Stimulated activated effector memory CD8-positive, alpha-beta T cell treated with anti-CD3 and anti-CD28 coated beads, Interleukin-12 subunit alpha, Interleukin-12 subunit beta, amount 100 ng/mL, for 72 hours (primary cell): ENCODE measurements at places on chromosomes 2 and 18.

DNA sequence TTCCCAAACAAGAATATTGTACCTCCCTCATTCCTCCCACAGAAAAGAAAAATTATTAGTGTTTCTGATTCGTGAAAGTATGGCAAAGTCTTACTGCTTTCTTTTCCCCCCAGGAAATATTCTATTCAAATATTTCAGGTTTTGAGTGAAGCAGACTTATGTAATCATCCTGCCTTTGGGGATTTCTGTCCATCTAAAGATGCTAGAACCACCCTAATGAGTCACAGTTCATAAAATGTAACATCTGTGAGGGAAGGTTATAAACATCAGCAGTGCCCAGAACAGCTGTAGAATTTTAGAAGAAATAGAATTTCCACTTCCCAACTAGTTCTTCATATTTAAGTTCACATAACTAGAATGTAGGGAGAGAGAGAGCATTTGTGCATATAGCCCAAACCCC lies 39.0 kb downstream of the EEF1B2 start:
- DNase-seq: no peak

GRCh38 chr2:132037527-132038178 lies 124.1 kb downstream of the ANKRD30BL start:
- DNase-seq: no peak

DNA sequence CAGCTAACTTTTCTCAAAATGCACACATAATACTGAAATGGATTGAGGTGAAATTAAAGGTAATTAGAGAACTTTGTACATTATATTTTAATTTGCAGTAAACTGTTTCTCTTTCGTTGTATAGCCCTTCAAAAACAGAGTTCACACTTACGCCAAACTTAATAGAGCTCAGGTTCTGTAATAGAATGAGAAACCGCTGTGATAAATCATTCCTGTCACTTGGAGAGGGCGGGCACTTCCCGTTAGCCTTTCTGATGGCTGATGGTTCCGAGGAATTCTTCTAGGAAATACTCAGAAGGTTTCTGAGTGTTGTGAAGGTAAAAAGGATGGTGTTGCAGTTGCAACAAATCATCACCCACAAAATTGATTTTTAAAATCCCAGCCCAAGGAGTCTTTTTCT lies 155.8 kb upstream of the ALKAL2 start:
- no peak for DNase-seq

DNA sequence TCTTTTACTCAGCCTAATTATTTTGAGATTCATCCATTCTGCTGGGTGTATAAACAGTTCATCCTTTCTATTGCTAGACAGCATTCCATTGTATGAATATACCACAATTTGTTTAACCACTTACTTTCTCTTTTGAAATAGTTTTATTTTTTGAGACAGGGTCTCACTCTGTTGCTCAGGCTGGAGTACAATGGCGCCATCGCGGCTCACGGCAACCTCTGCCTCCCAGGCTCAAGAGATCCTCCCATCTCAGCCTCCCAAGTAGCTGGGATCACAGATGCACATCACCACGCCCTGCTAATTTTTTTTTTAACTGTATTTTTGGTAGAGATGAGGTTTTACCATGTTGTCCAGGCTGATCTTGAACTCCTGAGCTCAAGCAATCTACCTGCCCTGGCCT lies 54.5 kb downstream of the USP37 start:
- DNase-seq: no peak

GRCh38 chr18:57581301-57581934 lies 5.1 kb downstream of the FECH start:
- DNase-seq: no peak

DNA sequence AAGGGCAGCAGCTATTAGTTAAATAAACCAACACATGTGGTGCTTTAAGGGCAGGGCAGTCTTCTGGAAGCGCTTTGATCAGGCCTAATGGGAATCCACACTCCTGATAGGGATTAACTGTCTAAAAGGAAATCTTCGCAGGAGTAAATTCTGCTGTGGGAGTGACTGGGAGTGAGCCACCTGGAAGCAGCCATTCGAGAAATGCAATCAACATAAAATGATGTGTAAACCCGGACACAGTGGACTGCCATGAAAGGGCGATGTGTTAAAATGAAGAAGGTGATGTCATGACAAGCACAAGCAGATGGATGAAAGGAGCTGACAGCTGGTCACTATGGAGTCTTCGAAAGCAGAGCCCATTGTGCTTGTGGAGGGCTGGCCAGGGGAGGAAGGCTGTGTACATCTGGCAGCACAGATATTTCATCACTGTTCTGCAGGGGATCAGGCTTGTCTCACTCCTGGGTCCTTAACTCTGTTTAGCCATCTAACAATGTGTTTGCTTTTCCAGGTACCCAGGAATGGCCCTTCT lies 24.8 kb upstream of the GALNT14 start:
- no peak for DNase-seq

- peak; percentile 82 for DNase-seq
These were observed 165.2 kb upstream of the KLF7 start for GRCh38 chr2:207330912-207331311.

GRCh38 chr2:25310709-25310964 lies 31.1 kb downstream of the DNMT3A start:
- no peak for DNase-seq

- DNase-seq: no peak
These were observed 52.0 kb upstream of the ARL4C start for GRCh38 chr2:234548695-234549420.

- DNase-seq: peak; percentile 67
These were observed 1.3 kb downstream of the RTP5 start for GRCh38 chr2:241870611-241871537.

- no peak for DNase-seq
These were observed 183.9 kb downstream of the LPIN1 start for GRCh38 chr2:11930211-11930761.

- no peak for DNase-seq
These were observed 192.6 kb downstream of the SH3RF3 start for GRCh38 chr2:109321570-109321969.

DNA sequence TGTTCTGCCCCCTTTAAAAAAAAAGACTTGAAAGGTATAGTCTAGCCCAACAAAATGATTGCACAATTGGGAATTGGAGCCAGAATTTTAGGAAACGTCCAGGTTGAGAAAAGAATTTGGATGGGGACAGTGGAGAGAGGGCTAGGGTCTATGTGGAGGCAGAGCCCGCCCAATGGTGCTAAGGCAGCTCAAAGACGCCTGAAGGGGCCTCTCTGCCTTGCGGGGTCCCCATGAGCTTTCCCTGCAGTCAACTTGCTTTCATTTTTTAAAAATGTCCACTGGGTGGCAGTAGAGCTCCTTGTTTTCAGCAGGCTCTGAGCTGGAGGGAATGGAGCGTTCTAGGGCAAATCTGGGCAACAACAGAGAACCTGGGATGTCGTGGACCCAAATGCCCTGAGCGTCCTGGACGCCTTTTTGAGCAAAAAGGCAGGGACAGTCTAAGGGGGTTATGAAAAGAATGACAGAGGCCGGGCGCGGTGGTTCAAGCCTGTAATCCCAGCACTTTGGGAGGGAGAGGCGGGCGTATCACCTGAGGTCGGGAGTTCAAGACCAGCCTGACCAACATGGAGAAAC lies 40.2 kb upstream of the ITM2C start:
- DNase-seq: peak; percentile 74

GRCh38 chr2:193847991-193848390 lies 1653.3 kb upstream of the TMEFF2 start:
- DNase-seq: no peak
